ENCODE measurements at places on chromosomes 7 and 10. TPM values are rescaled to one million over a fixed set of nuclear protein-coding genes. Genes with fewer than 3 reads are reported as not detected.

The ADAM12 gene
- not detected for total RNA-seq

DNA sequence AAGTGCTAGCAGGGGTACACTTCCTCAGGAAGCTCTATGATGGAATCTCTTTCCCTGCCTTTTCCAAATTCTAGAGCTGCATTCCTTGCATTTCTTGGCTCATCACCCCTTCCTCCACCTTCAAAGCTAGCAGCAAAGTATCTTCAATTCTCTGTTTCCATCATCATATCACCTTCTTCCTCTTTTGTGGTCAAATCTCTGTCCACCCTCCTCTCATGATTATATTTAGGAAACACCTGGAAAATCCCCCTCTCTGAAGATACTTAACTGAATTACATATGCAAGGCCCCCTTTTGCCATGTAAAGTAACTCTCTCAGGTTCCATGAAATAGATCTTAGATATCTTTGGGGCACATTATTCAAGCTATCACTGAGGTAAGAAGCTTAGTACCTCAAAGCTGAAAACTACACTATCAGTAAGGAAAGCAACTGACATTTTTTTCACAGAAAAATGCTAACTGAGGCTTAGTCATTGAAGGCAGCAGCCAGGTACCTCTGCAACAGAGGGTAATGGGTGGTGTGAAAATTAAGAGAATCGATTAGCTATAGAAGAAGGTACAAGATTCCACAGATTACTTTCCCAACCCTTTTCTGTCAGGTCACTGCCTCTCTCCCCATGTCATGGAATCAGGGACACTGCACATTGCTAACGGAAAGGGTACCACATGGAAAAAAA is 197.3 kb downstream of the MACC1 start:
- DNase-seq, result no peak

DNA sequence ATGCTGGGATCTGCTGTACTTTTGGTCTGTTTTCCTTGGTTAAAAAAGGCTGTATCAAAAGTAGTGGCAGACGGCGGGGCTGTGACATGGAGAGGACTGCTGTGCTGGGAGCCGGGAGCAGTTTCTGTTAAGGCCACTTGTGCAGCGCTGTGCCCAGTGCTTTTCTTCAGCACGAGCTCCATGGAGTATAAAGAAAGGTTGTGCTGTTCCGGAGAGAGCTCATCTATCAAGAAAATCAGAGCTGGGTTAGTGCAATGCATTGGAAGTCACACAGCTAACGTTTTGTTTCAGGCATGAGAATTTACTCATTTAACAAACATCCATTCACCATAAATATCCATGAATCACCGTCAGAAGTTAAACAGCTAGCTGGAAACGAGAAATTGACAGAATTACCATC is 62.0 kb downstream of the KIAA1549 start:
- no peak for DNase-seq

GRCh38 chr7:82319674-82320118 is 123.9 kb downstream of the CACNA2D1 start:
- no peak for DNase-seq

GRCh38 chr10:87668324-87669074 is 8.8 kb downstream of the PAPSS2 start:
- DNase-seq, result no peak

DNA sequence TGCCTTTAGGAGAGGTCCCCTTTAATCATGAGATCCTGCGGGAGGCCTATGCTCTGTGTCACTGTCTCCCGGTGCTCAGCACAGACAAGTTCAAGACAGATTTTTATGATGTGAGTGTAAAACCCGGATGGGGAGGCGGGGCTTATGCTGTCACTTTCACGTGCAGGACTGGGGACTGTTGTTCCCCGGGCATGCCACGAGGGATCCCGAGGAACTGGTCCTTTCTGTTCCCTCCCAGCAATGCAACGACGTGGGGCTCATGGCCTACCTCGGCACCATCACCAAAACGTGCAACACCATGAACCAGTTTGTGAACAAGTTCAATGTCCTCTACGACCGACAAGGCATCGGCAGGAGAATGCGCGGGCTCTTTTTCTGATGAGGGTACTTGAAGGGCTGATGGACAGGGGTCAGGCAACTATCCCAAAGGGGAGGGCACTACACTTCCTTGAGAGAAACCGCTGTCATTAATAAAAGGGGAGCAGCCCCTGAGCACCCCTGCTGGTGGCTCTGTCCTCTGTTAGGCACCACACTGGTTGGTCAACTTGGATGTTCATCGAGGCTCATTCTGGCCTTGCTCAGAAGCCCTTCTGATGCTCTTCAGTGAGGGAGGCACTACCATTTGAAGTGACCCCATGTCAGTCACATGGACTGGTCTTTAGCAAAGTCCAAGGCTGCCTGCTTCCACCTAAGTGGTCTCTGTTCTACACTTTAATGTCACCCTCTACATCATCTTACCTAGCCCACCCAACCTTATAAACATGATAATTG is 2.8 kb downstream of the COPS6 start:
- no peak for DNase-seq

DNA sequence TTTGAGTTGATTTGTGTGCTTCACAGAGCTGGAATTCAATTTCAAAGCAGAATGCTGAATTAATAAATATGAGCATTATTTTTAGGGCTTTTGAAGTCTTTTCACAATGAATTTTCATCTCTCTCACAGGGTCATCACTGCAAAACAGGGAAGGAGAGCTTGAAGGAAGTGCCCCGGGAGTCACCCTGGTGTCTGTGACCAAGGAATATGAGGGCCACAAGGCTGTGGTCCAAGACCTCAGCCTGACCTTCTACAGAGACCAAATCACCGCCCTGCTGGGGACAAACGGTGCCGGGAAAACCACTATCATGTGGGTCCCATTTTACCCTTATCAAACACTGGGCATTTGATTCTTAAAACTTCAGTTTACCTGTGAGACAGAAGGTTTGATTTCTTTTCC is 217.7 kb downstream of the ABCA13 start:
- no peak for DNase-seq

DNA sequence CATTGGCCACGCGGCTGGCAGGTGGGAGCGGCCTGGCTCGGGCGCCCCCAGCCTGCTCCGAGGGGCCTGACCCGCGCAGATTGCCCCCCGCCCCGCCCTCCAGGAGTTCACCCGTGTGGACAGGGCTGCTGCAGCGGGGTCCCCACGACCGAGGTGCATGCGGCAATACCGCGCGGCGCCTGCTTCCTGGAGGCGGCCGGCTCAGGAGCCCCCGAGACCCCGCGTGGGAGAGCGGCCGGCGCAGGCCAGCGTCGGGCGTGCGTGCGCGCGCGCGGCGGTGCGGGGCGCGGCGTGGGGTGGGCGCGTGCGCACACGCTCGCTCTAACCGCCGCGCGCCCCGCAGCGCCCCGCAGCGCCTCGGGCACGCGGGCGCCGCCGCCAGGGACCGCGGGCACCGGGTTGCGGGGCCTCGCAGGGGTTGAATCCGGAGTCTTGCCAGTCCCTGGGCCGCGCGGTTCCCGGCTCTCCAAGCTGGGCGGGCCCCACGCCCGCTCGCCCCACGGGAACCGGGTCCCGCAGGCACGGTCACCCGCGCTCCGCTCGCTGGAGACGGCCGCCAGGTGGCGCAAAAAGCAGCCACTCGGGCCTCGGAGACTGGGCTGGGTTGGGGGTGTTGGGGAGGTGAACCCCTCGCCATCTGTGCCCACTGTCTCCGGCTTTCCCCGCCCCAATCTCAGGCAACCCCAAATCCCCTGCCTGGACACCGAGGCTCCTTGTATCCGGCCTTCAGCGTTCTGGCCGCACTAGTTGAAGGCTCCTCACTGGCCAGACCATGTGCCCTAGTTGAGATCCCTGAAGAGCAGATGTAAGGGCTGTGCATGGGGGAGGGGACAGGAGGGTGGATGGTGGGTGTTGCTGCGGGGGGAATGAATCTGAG is 1.3 kb upstream of the ACHE start:
- DNase-seq, result no peak

DNA sequence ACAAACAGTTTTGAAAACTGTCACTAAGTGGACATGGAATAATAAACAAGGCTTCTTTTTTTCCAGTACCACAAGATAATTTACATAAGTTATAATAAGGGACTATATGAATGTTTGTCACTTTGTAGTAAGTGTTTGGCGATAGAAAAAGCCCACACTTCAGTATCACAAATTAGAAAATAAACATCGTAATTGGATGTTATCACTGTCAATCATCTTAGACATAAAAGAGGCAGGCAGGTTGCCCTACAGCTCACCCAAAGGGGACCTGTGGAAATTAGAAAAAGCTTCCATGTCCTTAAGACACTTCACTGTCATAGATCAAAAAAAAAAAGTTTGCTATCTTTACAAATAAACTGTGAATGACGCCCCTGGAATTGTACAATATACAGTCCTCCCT is 3.6 kb upstream of the NOC3L start:
- no peak for DNase-seq

DNA sequence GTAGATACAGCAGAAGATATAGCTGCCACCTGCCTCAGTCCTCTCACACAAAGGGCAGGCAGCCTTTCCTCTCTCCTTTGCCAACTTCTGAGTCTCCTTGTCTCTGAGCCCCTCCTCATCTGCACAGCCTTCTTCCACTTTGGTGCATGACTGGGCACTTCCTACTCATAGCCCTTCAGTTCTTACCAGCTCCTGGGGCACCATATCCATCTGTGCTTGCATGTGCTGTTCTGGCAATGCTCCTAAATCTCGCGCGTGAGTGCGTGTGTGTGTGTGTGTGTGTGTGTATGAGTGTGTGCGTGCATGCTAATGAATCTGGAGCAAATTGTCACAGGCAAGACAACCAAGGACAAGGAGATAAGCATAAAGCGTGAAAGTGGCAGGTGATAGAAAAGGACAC is 1271.6 kb upstream of the SORCS1 start:
- no peak for DNase-seq

All from activated CD8-positive, alpha-beta memory T cell treated with anti-CD3 and anti-CD28 coated beads, Interleukin-2, amount 10 ng/mL, durations not matched to agents 7 days and 5 days (primary cell).